Activated CD4-positive, alpha-beta T cell treated with anti-CD3 and anti-CD28 coated beads, Interleukin-2, amount 10 ng/mL, durations not matched to agents 24 days and 14 days (primary cell): ENCODE measurements at places on chromosomes 5 and 9.

DNA sequence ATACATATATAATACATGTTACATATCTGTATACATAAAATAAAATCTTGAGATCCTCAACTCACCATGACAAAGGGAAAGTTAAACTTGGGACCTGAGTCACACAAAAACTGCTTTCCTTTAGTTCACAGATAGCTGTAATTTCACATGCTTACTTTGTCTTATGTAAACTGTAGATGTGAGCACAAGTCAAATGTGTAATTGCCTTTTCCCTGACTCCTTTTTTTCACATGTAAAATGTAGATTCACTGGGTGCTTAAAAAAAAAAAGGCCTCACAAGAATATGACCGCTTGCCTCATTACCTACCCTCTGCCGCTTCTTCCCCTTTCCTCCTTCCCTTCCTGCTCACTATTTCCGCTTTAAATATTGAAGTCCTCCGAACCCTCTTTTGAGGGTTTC is 21.9 kb upstream of the FAM169A start:
- DNase-seq: no peak

- no peak for DNase-seq
These were observed 77.2 kb downstream of the SLCO6A1 start for GRCh38 chr5:102421647-102422046.

DNA sequence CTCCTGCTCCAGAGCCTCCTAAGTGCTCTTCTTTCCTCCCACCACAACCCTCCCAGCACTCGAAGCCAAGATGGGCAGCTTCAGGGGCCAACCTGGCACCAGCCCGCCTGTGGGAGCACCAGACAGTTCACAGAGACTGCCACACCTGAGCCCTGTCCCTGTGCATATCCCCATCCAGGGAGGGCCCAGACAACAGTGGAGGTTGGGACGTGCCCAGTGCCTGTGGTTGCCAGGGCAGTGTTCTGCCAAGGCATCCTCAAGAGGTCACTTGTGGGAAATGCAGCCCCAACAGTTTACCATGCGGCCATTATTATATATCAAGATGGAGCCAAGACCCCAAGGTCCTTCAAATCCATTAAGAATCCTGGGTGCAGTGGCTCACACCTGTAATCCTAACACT is 23.0 kb upstream of the TRIO start:
- DNase-seq: no peak

DNA sequence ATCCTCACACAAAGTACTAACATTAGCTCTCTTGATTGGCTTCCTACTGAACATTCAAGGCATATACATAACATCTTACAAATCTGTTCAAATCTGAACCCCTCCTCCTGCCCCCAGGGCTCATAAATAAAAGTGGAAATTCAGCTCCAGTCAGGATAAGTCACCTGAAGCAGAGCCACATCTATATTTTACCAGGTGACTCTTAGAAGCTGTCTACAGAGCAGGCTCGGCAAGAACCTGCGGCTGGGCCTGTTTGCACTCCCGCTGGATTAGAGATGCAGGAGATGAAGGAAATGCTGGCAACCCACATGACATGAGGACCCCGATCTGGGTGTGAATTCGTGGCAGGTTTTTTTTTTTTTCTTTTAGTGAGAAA is 3.0 kb upstream of the CPLX2 start:
- DNase-seq: no peak

- DNase-seq: no peak
These were observed 173.7 kb downstream of the CPLANE1 start for GRCh38 chr5:37075399-37075950.

GRCh38 chr5:141707510-141707909 is 25.5 kb upstream of the ARAP3 start:
- no peak for DNase-seq

- no peak for DNase-seq
These were observed 9.3 kb downstream of the TMEM174 start for GRCh38 chr5:73182307-73182706.

DNA sequence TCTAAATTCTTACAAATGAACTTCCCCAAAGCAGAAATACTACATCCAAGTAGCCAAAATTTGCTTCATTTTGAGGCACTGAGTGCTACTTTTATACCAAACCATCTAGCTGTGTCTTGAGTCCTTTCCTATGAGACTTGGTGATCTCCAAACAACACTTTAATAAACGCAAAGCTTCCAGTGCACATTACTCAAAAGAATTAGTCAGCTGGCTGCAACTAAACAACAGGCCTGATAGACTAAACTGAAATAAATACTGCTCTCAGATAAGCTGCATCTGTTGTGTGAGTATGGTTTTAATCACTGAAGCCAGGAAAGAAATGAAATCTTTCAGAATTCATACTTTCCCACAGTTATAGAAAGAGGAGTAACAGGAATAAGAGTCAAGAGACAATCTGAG is 80.3 kb downstream of the VCAN start:
- no peak for DNase-seq

GRCh38 chr9:13651969-13652663 is 372.6 kb upstream of the MPDZ start:
- DNase-seq: no peak

DNA sequence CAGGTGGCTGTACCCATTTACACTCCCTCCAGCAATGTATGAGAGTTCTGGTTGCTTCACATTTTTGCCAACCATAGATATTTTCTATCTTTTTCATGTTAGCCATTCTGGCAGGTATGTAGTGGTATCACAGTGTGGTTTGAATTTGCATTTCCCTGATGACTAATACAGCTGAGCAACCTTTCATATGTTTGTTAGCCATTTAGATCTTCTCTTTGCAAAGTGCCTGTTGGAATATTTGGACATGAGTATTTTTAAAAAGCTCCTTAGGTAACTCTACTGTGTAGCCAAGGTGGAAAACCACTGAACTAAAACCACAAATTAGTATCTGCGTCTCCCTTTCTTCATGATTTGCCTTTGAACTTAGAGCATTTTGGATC is 31.9 kb downstream of the IRF1 start:
- DNase-seq: peak; percentile 70

GRCh38 chr5:179215576-179215975 is 129.7 kb downstream of the ADAMTS2 start:
- no peak for DNase-seq

- no peak for DNase-seq
These were observed 110.6 kb upstream of the GDNF start for GRCh38 chr5:37950436-37950835.

- no peak for DNase-seq
These were observed 5.8 kb downstream of the LMX1B start for GRCh38 chr9:126619361-126620135.

DNA sequence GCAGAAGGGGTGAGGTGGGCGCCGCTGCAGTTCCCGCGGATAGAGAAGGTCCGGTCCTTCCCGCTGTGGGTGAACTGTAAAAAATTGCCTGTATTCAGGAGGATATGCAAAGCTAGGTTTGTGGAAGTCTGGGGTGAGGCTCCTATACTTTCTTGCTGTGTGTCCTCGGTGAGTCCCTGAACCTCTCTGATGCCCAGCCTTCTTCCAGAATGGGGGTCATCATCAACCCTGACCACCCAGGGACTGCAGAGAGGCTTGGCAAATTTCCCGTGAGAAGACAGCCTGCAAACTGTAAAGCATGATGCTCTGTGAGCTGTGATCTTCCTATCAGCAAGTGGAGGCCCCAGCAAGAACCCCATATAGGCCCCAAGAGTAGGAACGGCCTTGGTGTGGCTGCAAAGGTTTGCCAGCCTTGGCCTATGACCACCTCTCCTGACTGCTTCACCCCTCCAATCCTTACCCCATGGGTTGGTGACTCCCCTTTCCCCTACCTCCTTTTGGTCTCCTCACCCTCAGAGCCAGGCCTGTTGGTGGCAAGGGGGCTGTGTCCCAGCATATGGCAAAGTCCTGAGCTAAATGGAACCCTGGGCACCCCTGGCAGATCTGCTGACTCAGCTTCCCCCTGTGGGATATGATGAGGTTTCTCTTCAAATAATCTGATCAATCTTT is 760 bp downstream of the ALDH1B1 start:
- DNase-seq: peak; percentile 62

GRCh38 chr5:135065306-135066265 is 31.6 kb upstream of the PITX1 start:
- no peak for DNase-seq

DNA sequence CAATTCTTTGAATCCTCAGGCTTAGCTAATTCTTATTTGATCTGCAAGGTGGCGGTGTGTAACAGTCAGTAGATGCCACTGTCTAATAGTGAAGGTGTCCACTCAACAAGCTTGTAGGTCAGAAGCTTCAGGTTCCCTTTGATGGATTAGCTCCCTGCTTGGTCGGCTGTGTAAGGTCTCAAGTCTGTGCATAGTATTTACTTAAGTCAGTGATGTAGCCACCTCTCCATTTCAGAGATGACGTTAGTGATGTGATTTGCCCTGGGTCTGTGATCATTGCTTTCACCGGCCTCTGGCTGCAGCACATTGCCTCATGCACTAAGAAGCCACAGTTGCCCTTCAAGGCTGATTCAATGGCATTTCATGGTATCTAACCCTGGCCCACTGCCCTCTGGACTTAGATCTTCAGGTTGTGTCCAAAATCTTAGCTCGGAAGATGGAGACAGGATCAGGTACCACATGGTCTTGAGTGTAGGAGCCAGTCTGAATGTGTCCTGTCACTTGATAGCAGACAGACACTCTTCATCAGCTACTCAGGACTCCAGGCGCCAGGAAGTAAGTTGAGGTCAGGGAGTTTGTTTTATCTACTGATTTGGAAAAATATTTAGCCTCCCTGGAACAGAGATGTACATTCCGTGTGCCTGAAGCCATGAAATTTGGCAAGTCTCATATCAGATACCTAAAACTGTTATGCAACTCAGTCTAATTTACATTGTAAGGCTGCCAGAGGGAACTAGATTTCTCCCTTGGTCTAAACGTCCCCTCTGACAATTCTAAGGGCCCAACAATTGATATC is 42.9 kb downstream of the SUB1 start:
- DNase-seq: no peak

DNA sequence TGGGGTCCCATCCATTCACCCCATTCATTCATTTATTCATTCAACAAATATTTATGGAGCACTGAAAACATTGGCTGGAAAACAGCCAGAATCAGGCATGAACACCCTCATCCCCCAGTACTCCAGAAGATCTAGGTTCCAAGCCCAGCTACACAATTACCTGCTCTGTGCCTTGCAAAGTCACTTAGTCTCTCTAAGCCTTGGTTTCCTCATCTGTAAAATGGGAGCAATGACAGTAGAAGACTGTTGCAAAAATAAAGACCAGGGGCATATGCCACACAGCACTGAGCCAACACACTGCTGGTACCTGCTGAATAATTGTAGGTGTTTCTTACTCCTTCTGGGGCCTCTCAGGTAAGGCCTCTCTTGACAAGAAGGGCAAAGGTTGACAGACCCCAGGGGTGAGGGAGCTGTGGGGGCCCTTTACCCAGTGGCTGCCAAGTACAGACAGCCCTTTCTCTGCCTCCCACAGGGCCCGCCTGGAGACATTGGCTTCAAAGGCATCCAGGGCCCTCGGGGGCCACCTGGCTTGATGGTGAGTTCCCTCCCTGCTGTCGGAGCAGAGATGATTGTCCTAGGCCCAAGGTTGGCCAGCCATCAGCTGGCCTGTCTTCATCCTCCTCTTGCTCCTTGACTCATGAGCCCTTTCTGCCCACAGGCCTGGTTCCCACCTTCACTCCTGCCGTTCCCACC is 22.6 kb upstream of the ORM1 start:
- DNase-seq: no peak

- no peak for DNase-seq
These were observed 210.6 kb downstream of the SEMA5A start for GRCh38 chr5:9335269-9335668.
